Effector CD4-positive, alpha-beta T cell (primary cell): ENCODE measurements at places on chromosomes 5 and 9.

- no peak for DNase-seq
Measured at GRCh38 chr9:137191691-137192447, 3.4 kb downstream of the SSNA1 start.

GRCh38 chr9:73807952-73808351 is 656.3 kb downstream of the ANXA1 start:
- DNase-seq: no peak

DNA sequence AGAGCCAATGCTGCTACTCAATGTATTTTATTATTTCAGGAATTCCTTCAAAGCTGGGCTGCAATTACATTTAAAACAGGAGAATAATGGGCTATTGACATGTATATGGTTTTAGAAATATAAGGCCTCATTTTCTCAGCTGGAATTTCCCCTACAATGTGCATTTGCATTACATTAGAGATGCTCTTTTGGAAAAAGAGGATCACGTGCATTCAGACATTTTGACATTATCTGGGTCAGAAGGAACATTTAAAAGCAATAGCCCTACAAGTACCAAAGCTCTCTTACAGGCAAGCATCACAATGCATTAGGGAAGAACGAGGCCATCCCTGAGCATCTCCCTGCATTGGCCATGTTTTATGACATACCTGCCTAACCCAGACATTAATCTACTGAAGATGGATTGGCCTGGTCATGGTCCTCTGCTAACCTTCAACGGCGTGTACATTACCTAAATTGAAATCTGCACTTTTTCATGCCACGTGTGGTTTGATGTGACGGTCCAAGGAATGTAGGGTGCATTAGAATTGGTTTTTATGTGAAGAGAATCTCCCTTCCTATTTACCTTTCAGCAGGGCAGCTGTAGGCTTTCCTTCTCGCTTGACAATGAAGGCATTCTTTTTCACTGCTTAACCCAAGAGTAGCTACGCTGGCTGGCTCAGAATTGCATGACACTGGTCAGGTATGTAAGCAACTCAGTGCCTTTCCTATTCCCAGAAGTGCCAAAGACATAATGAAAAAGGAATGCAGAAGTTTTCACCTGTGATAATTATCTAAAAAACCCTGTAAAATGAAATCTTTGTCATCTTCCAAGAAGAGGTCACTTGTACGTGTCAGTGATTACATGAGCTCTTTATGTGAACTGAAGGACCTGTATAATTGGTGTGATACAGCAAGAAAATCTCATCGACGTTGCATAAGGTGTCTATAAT is 212.3 kb upstream of the MPDZ start:
- DNase-seq: no peak

DNA sequence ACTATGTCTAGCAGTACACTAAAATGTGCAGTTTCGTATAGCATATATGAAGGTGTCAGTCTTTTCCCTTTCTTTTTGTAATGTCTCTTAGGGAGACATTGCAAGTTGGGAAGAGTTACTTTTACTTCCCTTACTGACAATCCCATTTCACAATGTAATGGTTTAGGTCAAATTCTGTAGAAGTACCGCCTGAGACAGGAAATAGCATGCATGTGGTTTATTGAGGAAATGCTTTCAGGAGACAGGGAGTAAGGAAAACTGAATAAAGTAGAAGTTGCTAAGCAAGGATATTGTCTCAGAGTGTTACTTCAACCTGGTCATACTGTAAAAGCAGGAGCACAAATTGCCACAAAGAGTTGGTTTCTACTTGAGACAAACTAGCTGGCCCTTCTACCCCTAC is 32.1 kb upstream of the MSANTD3 start:
- DNase-seq: no peak

GRCh38 chr5:79007872-79008271 is 22.8 kb upstream of the ARSB start:
- DNase-seq: no peak

DNA sequence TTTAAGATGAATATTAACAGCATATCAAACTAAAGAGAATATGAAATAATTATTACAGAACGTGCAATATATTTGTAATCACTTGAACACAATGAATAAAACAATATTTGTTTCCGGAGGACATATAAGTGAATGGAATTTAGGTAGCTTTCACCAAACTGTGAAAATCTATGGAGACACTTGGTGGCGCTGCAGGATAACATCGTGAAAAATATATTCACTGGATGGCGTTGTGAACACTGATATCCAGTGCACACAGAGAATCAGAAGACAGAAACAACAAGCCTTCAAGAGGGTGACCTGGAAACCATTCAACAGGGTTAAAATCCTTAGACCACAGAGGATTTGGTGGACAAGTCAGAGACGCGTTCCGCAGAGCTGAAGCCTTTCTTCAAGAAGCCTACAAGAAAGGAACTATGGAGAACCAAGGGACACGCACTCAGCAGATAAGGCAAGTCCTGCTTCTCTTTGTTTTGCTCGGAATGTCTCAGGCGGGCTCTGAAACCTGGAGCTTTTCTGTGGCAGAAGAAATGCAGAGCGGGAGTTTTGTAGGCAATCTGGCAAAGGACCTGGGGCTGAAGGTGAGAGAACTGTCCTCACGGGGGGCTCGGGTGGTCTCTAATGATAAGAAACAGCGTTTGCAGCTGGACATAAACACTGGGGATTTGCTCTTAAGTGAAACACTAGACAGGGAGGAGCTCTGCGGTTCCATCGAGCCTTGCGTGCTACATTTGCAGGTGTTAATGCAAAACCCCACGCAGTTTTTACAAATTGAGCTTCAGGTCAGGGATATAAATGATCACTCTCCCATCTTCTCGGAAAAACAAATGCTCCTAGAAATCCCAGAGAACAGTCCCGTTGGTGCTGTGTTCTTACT is at the start of gene PCDHB11:
Gene PCDHB11 (plus strand): TSS at position 269 of the 877 bp plus-strand sequence. CDS start 148 bp downstream, at position 417.
- no peak for DNase-seq

- no peak for DNase-seq
Measured at GRCh38 chr5:58294598-58295305, 165.1 kb downstream of the PLK2 start.

DNA sequence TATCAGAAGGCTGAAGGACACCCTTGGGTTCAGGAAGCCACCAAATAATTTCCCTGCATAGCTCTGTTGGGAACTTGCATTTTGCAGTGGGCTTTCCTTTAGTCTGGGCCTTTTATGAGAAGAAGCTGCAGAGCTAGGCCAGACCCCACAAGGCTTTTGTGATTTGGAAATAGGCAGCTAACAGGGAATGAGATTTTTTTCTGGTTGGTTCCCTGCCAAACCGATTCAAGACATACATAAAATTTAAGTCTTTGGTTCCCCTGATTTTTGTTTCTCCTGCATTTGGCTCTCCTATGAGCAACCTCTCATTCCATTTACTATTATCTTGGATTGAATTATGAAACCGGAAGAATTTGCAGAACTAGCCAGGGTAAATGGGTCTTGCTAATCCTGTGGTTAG is 81.5 kb upstream of the PTCH1 start:
- DNase-seq: no peak

GRCh38 chr5:120767178-120767820 is 303.2 kb downstream of the PRR16 start:
- no peak for DNase-seq

DNA sequence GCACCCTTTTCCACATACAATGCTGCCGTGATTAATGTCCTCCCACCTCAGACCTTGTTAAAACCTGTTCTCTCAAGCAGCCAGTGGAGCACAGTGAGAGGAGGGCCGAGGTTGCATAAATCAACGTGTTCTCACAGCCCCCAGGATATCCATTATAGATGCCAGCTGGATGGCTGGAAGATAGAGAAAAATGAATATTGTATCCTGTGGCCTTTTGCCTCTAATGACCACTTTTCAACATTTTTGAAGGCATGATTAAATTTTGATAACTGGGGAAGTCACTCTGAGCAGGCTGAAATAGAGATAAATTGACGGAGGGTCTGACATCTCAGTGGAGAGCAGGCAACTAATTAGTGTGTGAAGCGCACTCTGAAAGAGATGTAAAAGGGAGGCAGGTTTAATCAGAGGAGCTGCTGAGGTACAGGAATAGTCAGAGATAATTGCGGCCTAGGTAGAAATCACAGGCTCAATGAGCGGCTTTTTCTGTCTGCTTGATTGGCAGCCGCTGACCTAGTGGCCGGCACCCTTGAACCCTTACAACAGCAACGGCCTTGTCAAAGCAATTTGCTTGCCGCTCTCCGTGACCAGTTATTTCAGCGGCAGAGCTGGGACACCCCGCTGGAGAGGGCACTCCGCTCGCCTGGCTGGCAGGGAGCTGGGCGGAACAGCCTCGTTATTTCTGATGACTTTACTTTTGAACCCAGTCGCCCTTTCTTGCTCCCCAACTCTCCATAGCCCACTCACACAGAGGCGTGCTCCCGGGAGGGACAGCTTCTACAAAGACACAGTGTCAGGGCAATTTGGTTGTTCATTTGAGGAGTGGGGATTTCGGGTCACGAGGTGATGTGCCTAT is 560.7 kb downstream of the PSAT1 start:
- no peak for DNase-seq

DNA sequence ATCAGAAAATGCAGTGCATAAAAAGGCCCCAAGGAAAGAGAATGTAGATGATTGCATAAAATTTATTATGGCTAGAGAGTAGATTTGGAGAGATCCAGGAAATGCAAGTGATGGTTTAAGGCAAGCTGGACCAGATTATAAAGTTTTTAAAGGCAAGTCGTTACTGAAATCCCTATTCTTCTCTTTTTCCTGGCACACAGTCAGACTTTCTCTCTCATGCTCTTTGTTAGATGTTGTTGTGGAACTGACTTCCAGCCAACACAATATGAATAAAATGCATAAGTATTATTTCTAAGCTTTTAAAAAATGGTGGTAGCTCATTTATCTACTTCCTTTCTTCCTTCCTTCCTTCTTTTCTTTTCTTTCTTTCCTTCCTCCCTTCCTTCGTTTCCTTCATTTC is 1085.4 kb upstream of the CDH6 start:
- DNase-seq: no peak

GRCh38 chr9:95815133-95815532 is 60.4 kb upstream of the ERCC6L2 start:
- DNase-seq: no peak

GRCh38 chr5:80752427-80752826 is 97.6 kb upstream of the DHFR start:
- no peak for DNase-seq

DNA sequence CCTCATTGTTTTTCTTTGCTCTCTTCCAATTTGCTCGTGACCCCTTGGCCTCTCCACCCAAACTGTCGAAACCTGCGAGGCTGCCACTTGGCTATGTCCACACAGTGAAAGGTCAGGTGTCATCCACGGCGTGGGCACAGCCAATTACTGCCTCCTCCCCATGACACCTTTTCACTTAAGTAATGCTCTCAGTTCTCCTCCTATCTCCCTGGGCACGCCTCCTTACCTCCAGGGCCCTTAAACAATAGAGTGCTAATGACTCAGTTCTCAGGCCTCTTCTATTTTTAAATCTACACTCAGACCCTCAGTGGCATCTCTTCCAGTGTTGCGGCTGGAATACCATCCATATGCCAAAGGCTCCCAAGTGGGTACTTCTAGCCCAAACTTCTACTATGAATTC is 256.8 kb downstream of the ROR2 start:
- DNase-seq: no peak

DNA sequence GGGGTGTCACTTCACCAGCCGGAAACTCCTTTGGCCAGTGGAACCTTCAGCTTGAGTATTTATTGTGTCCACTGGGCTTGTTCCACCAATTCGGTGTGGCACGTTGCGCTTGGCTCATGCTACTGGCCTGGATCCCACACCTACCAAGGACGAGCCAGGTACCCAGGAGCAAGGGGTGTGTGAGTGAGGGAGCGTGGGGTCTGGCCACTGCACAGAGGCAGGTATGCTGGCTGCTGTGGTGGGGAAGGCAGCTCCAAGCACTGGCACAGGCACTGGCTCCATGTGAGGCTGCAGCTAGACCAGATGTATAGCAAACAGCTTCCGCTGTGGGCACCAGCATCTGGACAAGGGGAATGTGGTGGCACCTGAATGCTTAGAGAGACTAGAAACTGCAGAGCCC is 28.1 kb upstream of the CYLC2 start:
- DNase-seq: no peak

GRCh38 chr5:157540707-157541446 is 34.7 kb downstream of the ADAM19 start:
- DNase-seq: peak; percentile 19

DNA sequence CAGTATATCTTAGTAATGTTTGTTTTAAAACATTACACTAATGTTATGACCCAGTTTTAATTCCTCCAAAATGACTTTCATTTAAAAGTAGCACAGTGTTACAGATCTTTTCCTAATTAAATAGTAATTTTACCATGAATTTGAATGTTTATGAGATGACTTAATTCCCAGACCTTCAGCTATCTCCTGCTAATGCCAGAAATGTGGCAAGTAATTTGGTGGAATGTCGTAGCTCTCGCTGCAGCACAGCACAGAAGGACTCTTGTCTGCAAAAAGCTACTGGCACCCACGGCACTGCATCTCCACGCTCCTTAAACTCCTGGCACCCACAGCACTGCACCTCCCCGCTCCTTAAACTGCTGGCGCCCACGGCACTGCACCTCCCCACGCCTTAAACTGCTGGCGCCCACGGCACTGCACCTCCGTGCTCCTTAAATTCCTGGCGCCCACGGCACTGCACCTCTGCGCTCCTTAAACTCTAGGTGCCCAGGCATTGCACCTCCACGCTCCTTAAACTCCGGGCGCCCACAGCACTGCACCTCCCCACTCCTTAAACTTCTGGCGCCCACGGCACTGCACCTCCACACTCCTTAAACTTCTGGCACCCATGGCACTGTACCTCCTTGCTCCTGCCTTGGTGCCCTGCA is 163.1 kb downstream of the CDK5RAP2 start:
- DNase-seq: no peak

DNA sequence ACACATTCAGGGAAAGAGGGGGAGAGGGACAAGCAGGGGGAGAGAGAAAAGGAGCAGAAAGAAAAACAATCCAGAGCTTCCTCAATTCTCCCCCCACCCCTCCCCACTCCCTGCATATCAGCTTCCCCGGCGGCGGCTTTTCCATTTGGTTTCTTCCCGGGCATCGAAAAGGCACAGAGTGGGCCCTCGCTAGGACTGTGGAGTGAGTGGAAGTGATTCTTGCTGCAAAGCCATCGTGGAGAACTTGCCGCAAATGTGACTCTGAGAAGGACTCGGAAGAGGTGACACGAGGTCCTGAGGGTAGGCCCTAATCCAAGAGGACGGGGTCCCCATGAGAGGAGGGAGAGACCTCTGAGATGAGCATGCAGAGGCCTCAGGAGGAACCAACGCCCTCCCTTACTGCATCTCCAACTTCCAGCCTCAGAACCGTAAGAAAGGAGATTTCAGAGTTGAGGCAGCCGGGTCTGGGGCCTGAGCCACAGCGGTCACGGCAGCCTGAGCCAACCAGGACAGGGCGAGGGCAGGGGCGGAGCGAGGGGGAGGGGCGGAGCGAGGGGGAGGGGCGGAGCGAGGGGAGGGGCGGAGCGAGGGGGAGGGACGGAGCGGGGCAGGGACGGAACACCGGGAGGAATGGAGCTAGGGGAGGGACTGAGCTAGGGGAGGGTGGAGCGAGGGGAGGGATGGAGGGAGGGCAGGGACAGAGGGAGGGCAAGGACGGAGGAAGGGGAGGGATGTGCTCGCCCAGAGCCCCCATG is 21.2 kb upstream of the SARDH start:
- DNase-seq: no peak
